ENCODE measurements at places on chromosomes 13 and 19. TPM values are rescaled to one million over a fixed set of nuclear protein-coding genes. Genes with fewer than 3 reads are reported as not detected.

The CERS1 gene
- total RNA-seq: 22.5 TPM

The CGB3 gene
- 0.72 TPM for total RNA-seq

The CYSLTR2 gene
- 7.1 TPM for total RNA-seq

The TMEM145 gene
- 40.9 TPM for total RNA-seq

The ASPDH gene
- 1.6 TPM for total RNA-seq

The STOML3 gene
- 0.69 TPM for total RNA-seq

The KLF5 gene
- 16.3 TPM for total RNA-seq

The PEAK3 gene
- total RNA-seq: not detected

The UGGT2 gene
- total RNA-seq: 74.7 TPM

The NFIX gene
- 53.3 TPM for total RNA-seq

The LEUTX gene
- total RNA-seq: not detected

The NLRP11 gene
- total RNA-seq: not detected

The PRRG2 gene
- 0.79 TPM for total RNA-seq

The SLC15A1 gene
- total RNA-seq: 0.11 TPM
